Activated CD4-positive, alpha-beta T cell treated with anti-CD3 and anti-CD28 coated beads, Interleukin-2, amount 50 U/mL, for 24 hours (primary cell): ENCODE measurements at places on chromosomes 16 and 17.

- no peak for DNase-seq
Measured at GRCh38 chr17:3708366-3708765, 12.4 kb upstream of the P2RX5 start.

DNA sequence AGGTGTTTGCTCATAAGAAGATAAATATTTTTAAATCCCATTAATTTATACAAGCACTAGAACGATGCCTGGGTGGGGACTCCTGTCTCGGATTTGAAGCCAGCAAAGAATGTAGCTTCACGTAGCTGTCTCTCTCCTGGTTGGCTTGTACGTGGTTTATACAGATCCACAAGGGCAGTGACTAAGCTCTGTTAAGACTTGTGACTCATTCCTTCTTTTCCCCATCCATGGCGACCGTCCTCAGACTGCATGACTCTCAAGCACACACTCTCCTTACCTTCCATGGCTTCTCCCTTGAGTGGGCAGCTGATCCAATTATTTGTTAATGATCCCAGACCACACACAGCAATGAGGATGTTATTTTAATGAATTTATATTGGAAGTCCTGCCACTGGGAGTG, 679.7 kb upstream of the SOX9 start:
- DNase-seq: no peak

GRCh38 chr17:8673612-8674011, 43.1 kb upstream of the MYH10 start:
- no peak for DNase-seq

GRCh38 chr16:27851586-27851985, 211.9 kb downstream of the GSG1L start:
- no peak for DNase-seq

DNA sequence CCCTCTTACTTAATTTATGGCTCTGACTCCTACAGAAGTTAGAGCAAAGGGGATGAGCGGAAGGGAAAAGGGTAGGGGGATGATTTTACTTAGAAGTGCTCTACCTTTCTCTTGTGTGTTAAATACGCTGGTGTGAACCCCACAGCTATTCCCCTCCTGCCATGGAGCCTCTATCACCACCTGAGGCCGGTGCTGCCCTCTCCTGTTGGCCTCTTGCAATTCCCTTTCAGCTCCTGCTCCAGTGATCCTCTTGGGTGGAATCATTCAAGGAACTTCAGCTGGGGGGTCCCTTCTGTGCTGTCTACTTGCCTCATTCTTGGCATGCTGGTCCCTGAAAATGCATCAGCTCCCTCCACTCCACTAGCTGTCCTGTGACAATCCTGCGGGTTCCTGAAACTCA, 41.8 kb upstream of the CDH8 start:
- DNase-seq: no peak

- DNase-seq: no peak
Measured at GRCh38 chr17:260031-260791, 78.8 kb upstream of the DOC2B start.

DNA sequence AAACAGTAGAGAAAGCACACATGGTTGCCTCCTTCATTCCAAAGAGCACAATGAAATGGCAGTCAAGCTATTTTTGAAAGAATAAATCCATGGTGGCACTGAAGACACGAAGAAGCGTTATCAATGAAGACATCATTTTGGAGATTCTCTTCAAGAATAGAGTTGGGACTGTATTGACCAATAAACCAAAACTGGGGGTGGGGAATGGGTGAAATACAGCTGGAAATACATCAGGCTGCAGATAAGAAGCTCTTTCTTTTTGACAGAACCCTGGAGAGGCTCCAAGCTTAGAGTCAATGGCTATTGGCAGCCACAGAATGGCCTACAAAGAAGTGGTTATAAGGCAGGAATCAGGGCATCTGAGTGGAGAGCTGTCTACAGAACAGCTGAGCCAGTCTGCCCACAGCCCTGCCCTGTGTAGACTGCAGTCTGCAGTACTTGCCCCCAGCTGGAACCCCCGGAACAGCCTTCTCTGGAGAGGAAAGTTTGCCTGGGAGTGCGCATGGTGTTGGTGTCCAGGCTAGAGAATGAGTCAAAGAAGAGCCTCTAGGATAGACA, 100.4 kb downstream of the STX8 start:
- no peak for DNase-seq

GRCh38 chr17:8697323-8697741, 47.3 kb downstream of the CCDC42 start:
- no peak for DNase-seq

- DNase-seq: no peak
Measured at GRCh38 chr17:10814075-10814474, 10.2 kb upstream of the TMEM238L start.

- no peak for DNase-seq
Measured at GRCh38 chr17:76840884-76841775, 27.1 kb upstream of the MGAT5B start.

- no peak for DNase-seq
Measured at GRCh38 chr17:75642784-75643642, 9.8 kb downstream of the SMIM5 start.

- DNase-seq: no peak
Measured at GRCh38 chr17:78839235-78839761, 1.3 kb downstream of the USP36 start.

DNA sequence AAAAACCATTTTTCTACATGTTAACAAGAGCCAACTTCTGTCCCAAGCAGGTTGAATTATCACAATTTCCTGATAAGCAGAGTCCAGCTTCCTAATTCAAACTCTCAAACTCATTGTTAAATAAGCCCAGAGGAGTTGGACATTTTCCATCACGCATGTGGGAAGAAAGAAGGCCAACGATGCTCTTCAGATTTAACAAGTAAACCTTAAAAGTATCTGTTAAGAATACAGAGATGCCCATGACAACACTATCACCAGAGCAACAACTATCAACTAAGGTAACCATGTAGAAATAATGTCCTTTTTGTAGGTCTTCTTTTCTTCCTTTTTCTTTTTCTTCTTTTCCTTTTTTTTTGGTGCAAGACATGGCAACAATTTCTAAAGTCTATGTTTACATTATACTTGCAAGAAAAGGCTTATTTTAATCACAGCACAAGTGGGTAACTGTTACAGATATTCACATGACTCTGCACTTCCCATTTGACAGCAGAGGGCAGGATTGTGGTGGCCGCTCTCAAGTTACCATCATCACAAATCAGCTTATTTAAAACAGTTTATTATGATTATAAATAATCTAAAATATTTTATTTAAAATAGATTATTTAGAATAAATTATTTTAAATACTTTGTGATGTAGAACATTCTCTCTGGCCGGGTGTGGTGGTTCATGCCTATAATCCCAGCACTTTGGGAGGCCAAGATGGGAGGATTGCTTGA, 35.7 kb upstream of the DHRS7B start:
- DNase-seq: no peak

DNA sequence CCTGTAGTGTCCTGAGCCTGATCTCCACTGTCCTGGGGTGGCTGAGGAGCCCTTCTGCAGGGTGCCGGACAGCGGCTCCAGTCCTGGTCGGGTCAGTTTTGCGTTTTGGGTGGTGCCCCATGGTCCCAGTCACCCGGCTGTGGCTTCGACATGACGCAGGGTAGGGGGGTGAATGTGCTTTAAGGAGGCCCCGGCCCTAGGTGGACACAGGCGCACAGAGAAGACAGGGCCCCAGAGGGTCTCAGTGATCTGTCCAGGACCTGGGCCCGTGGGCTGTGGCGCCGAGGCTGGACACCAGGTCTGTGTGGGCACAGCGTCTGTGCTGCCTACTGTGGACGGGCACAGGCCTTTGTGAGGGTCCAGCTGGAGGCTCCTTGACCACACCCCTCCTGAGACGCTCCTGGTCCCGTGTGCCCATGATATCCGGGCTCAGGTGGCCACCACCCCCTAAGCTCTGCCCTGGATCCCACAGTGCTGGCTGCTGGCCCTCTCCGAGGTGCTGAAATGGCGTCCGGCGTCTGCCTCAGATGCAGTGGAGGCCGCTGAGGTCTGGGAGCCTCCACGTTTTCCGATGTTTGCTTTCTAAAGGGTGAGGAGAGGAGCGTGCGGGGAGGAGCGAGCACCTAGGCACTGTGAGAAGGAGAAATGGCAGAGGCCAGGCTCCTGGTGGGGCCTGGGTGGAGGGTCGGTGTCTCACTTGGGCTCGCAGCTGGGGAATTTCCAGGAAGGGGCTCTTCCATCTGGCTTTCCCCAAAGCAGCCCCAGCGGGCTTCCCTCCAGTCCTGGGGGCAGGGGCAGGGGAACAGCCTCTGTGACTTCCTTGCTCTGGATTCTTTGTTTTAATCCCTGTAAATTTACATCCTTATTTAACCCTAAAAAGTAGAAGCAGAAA, 56.1 kb upstream of the ACSF3 start:
- DNase-seq: no peak

DNA sequence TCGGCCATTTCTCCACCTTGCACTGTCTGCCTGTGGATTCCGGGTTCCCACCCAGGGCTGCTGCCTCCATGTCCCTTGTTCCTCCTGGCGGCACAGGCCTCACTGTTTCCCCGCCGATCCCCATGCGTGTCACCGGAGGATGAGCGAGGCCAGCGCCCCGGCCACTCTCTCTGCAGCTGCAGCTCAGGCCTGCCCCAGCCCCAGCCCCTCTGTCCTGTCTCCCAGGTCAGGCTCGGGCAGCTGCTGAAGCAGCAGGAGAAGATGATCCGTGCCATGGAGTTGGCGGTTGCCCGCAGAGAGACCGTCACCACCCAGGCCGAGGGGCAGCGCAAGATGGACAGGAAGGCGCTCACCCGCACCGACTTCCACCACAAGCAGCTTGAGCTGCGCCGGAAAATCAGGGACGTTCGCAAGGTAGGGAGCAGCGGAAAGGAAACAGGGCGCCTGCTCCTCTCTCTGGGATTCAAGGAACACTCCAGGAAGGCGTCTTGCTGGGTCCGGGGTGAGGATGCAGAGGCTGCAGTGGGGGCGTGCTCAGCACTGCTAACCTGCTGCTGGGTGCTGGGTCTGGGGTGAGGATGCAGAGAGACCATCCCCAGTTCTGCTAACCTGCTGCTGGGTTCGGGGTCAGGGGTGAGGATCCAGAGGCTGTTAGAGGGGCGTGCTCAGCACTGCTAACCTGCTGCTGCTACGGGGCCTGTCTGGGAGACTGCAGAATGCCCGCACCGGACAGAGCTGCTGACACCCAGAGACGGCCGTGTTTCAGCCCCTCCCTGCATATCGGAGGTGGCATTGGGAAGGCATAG, 6.1 kb upstream of the GAA start:
- no peak for DNase-seq

DNA sequence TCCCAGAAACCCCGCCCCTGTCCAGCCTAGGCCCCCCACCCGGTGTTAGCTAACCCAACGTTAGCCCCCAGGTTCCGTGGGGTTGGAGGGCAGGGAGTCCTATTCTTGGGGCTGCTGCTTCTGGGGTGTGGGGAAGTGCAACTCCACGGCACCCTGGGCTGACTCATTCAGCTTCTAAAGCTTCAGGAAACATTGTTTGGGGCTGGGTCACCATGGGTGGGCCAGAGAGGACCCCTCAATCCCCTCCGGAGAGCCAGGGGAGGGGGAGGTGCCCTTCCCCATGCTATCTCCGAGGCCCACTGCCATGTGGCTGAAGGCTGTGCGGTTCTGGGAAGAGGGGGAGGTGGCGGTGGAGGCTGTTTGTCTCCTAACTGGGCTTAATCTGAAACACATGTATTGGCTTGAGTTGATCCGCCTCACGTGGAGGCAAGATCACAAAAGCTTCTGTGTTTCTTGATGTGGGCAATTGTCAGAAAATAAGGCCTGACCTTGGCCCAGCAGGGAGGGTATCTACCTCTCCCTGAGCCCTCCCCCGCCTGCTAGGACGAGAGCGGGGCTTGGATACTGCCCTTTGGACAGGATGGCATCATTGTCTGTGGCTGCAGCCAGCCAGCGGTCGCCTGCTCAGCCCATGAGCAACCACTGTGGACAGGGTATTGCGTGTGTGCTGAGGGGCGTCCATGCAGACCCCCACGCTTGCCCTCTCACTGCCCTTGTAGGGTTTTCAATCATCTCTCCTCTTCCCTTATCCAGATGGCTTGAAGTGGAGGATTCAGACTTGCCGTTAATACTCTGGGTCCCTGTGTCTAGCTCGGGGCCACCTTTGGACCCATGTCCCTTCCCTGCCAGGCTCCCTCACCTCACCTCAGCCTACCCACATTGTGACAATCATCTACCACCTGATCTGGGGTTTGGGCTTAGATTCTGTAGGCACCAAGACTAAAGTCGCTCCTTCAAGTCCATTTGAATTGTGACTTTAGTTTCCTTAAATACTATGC, 1.3 kb downstream of the SERPINF1 start:
- DNase-seq: no peak

DNA sequence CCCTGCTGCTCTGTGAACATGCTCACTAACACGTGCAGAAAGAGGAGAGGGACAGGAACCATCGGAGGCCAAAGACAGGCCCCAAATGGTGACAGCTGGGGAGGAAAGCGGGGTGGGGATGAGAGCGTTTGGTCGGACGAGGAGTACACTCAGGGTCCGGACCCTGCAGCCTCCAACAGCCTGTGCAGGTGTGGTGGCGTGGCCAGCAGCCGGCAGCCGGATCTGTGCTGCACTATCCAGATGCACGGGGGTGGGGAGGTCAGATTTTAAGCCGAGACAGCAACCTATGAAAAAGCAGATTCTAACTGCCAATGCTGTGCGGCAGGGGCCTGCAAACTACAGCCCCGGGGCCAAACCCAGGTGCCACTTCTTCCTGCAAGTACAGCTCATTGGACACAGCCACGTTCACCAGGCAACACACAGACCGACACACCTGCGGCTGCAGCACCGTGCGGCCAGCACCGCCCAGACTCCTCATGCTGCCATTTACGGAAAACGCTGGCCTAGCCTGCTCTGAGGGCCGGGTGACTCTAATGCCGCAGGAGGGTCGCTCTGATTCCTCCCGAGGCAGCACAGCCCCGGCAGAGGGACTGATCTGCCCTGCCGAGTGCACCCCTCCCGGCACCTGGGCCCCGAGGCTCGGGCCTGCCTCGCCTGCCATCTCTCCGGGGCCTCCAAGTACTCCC, 21.2 kb downstream of the SLC16A3 start:
- DNase-seq: no peak

DNA sequence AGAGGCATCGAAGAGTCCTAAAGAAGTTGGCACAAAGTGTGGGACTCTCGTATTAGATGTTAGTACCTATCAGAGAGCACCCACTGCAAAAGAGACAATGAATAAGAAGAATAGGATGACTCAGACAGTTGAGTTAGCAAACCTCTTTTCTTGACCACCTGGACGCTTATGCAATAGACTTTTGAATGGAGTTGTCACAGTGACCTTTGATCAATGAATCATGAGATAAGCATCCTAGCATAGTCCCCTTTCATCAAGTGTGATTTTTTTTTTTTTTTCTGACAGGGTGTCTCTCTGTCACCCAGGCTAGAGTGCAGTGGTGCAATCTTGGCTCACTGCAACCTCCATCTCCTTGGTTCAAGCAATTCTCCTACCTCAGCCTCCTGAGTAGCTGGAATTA, 1417.9 kb upstream of the GOT2 start:
- no peak for DNase-seq
